ENCODE measurements at places on chromosomes 2 and 18.

- no peak for DNase-seq
Observed at GRCh38 chr2:198347349-198347748, 543.0 kb downstream of the PLCL1 start.

- DNase-seq: no peak
Observed at GRCh38 chr18:28834889-28835288, 658.0 kb upstream of the CDH2 start.

GRCh38 chr2:32947076-32947483 is 327 bp downstream of the LTBP1 start:
- DNase-seq: no peak

DNA sequence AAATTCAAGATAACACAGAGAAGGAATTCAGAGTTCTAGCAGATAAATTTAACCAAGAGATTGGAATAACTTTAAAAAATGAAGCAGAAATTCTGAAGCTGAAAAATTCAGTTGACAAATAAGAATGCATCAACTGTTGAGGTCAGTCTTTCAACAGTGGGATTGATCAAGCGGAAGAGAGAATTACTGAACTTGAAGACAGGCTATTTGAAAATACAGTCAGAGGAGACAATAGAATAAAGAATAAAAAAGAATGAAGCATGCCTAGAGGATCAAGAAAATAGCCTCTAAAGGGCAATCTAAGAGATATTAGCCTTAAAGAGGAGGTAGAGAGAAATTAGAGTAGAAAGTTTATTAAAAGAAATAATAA is 27.7 kb upstream of the ITGAV start:
- DNase-seq: no peak

DNA sequence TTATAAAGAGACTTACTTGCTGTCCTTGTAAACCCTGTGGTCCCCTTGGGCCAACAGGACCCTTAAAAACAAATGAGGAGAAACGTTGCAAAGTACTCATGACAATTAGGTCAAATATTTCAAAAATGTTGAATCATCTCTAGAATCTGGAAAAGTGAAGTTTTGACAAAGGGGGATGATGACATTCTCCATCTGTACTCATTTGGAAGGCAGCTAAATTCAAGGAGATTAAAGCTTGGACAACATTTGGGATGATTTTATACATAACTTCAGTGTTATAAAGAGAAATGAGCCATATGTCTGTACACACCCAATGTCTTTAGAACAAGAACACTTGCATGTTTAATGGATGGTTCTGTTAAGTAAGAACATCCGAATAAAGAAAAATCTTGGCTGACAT is 92.9 kb downstream of the COL5A2 start:
- DNase-seq: no peak

DNA sequence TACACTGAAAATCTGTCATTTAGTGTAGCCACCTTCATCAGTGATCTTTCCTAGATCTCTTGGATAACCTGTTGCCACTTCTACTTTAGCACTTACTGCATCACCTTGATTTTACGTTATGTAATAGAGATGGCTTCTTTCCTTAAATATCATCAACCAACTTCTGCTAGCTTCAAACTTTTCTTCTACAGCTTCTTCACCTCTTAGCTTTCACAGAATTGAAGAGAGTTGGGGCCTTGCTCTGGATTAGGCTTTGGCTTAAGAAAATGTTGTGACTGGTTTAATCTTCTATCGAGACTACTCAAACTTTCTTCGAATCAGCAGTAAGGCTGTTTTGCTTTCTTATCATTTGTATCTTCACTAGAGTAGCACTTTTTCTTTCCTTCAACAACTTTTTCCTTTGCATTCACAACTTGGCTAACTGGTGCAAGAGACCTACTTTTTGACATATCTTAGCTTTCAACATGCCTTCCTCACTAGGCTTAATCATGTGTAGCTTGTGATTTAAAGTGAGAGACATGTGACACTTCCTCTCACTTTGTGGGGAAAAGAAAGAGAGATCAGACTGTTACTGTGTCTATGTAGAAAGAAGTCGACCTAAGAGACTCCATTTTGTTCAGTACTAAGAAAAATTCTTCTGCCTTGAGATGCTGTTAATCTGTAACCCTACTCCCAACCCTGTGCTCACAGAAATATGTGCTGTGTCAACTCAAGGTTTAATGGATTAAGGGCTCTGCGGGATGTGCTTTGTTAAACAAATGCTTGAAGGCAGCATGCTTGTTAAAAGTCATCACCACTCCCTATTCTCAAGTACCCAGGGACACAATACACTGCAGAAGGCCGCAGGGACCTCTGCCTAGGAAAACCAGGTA is 99.6 kb downstream of the ATL2 start:
- no peak for DNase-seq

GRCh38 chr2:212912445-212913103 is 238.8 kb downstream of the IKZF2 start:
- no peak for DNase-seq

GRCh38 chr18:69380324-69380723 is 20.4 kb upstream of the DOK6 start:
- no peak for DNase-seq

DNA sequence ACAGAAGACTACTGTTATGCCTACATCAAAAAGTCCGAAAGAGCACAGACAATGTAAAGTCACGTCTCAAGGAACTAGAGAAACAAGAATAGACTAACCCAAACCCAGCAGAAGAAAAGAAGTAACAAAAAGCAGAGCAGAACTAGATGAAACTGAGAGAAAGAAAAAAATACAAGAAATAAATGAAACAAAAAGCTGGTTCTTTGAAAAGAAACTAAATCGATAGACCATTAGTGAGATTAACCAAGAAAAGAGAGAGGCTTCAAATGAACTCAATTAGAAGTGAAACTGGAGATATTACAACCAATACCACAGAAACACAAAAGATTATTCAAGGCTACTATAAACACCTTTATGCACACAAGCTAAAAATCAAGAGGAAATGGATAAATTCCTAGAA is 271.8 kb downstream of the MBD2 start:
- DNase-seq: no peak

DNA sequence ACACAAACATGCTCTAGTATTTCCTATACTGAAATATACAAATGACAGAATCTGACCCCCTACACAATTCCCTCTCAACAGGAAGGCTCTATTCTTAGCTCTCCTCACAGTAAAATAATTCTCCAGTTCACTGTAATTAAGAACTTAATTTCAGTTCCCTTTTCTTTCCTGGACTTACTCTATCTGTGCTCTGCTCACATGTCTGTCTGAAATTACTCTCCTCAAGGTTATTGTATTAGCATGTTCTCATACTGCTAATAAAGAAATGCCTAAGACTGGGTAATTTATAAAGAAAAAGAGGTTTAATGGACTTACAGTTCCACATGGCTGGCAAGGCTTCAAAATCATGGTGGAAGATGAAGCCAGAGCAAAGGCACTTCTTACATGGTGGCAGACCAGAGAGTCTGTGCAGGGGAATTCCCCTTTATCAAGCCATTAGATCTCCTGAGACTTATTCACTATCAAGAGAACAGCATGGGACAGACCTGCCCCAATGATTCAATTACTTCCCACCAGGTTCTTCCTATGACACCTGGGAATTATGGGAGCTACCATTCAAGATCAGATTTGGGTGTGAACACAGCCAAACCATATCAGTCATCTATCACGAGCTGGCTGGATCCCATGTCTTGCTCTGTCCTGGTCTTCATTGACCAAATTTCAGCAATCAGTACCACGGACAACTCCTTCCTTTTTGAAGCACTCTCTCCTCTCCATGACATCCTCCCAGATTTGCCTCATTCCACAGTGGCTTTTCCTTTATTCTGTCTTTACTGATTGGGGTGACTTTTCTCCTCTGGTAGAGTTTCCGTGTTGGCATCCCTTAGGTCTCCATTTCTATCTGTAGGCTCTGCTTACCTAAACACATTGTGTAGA is 110.9 kb downstream of the GALR1 start:
- DNase-seq: no peak

GRCh38 chr2:233799716-233800115 is 21.6 kb downstream of the MROH2A start:
- no peak for DNase-seq

GRCh38 chr2:219636144-219636915 is 8.9 kb downstream of the SLC4A3 start:
- no peak for DNase-seq

- DNase-seq: no peak
Observed at GRCh38 chr2:7849531-7849930, 832.3 kb upstream of the ID2 start.

GRCh38 chr2:47160660-47161059 is 5.6 kb upstream of the STPG4 start:
- no peak for DNase-seq

DNA sequence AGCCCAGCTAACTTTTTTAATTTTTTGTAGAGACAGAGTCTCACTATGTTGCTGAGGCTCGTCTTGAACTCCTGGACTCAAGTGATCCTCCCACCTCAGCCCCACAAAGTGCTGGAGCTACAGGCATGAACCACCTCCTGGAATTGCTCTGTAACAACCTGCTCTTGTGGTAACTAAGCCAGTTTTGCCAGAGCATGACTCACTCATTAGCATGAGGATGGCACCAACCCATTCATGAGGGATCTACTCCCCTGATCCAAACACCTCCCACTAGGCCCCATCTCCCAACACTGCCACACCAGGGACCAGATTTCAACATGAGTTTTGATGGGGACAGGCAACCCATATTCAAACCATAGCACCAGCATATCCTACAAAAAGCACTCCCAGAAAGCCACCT is 348.9 kb upstream of the RAB12 start:
- DNase-seq: no peak

GRCh38 chr2:28895189-28895893 is 874 bp downstream of the WDR43 start:
- peak; percentile 37 for DNase-seq

DNA sequence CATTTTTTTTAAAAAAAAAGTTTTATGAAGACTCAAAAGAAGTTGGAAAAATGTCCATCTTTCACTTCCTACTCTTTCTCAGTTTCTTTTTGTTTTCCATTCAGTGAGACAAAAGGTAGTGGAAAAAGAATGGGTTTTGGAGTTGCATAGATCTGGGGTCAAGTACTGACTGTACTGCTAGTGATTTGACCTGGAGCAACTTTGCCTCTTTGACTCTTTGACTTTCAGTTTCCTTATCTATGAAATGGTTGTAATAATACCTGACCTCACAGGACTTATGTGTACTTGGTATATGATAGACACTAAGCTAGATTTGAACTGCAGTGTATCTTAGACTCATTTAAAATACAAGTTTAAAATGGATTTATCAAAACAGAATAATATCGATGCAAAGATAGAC is 3.5 kb upstream of the KCNE4 start:
- no peak for DNase-seq

- DNase-seq: no peak
Observed at GRCh38 chr2:67628892-67629291, 231.8 kb downstream of the ETAA1 start.

GRCh38 chr2:234960175-234961088 is 8.6 kb downstream of the SH3BP4 start:
- DNase-seq: no peak

DNA sequence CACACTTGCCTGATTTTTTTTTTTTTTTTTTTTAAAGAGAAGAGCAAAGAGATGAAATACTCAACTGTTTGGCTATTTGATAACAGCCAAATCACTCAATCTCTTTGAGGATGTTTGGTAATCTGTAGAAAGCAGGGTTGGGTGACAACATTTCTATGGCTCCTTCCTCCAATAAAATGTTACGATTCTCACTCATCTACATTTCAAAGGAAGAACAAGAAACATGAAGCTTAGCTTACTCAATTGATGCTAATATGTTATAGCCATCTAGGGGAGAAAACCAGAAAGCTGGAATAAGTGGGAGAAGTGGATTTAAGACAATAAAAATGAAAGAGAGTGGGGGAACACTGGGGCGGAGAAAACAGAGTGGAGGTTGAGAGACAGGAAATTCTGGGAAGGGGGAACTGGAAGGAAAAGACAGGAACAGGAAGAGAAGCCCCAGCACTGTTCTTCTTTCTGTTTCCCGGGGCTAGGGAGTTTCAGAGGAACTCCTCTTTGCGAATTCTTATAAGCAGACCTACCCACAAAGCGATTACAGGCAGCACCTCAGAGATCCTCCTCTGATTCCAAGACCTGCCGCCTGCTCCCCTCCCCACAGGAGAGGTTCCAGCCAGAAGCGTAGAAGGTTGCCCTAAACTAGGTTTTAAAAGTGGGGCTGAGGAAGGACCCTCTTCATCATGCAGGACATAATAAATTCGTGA is 13.3 kb downstream of the ST3GAL5 start:
- no peak for DNase-seq

- DNase-seq: no peak
Observed at GRCh38 chr18:33924576-33924975, 300.1 kb downstream of the NOL4 start.

DNA sequence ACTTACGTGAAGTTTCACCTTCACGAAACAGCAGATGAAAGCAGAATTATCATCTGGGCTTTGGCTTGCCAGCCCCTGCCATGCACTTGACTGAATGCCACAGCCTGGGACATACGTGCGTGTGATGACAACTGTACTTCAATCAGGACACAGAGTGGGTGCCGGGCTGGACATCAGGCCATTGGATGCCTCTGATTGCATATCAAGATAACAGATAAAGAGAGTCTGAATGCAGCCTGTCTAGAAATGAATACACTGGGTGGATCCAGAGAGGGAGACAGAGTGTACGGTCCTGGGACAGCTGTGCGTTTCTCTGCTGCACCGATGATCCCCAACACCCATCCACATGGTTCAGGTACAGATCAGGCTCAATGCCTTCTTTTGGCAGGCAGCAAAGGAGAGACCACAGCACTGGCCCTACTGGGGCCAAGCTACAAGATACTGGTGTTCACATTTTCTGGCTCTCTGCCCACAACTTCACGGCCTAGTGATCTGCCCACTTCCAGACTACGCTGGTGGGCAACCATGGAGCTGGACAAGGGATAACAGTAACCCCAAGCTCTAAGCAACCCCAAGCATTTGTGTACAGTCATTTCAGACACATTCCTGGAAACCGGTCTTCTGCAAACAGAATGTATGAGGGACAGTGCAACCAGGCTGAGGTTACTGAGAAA is 35.6 kb downstream of the FBLN7 start:
- DNase-seq: no peak

DNA sequence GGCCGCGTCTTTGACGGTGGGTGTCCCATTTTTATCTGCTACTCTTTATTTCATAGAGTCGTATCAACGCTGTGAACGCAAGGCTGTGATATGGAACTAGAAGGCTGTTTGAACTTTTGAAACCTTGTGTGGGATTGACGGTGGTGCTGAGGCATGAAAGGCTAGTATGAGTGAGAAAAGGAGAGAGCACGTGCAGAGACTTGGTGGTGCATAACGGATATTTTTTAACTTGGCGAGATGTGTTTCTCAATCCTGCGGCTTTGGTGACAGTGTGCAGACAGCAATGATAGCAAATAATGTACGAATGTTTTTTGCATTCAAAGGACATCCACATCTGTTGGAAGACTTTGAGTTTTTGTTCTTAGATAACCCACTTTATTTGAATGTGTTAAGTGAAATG is 6.2 kb downstream of the HES6 start:
- no peak for DNase-seq

- no peak for DNase-seq
Observed at GRCh38 chr2:158755310-158756087, 39.6 kb upstream of the DAPL1 start.

- DNase-seq: no peak
Observed at GRCh38 chr2:138922973-138923563, 142.9 kb upstream of the NXPH2 start.
